ENCODE measurements at places on chromosomes 13 and 19.

DNA sequence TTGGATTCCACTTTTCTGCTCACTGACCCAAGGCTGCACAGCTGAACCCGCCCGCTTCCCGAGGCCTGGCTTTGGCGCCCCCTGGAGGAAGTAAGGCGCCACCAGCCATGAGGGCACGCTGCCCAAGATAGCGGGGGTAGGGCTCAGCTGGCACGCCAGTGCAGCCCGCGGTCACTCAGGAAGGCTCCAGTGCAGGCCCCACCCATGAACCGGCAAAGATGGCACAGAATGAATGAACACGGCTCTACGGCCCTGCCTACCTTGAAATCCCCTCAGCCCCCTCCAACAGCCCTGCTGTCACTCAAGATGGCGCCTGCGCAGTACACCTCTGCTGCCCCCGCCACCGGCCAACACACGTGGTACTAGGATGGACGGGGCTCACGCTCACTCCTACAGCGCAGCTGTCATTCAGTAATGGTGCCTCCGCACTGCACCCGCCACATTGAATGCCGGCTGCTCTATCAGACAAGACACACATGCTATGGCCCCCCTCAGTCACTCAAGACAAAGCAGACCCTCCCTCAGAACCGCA lies 3.0 kb downstream of the PEG3 start:
- no peaks in the 10 kb centered on the region for H3K27me3 ChIP-seq
- no peak for DNase-seq
- peak overlapping the region; percentile 62 for H3K4me3 ChIP-seq
- H3K27ac ChIP-seq, result peak overlapping the region; percentile 86
- peaks cover 27% of the 10 kb centered on the region for H3K4me1 ChIP-seq
- no peaks in the 10 kb centered on the region for H3K36me3 ChIP-seq

DNA sequence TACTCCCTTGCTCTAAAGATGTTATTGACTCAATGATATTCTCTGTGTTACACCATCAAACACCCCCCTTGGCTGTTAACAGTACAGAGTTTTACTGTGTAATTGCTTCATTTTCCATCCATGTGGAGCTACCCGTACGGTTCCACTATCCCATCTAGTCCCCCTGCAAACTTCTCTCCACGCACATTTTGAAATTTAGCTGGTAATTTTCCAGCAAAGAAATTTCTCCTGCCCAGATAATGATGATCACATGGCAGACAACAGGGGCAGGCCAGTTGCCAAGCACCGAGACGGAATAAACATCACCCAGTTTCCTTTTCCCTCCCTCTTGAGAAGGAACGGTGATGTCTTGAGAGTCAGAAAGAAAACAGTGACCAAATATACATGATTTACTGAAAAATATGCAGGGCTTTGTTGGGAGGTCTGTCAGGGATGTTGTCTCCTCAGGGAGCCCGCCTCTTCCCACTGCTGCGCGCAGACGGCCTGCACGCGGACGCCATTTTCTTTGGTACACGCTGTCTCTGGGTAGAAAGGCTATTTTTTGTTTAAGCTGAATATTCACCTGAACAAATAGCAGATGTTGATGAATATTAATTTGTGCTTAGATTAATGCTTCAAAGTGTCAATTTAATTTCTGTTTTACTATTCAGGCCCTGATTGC lies 109.9 kb downstream of the OLFM4 start:
- H3K36me3 ChIP-seq, result no peaks in the 10 kb centered on the region
- H3K27me3 ChIP-seq, result no peaks in the 10 kb centered on the region
- peaks cover 6% of the 10 kb centered on the region for H3K4me1 ChIP-seq
- H3K27ac ChIP-seq, result peak overlapping the region; percentile 57
- no peak for DNase-seq
- no peak overlapping the region for H3K4me3 ChIP-seq

- H3K36me3 ChIP-seq, result no peaks in the 10 kb centered on the region
- H3K4me1 ChIP-seq, result no peaks in the 10 kb centered on the region
- no peak for DNase-seq
- no peaks in the 10 kb centered on the region for H3K27me3 ChIP-seq
Measured at GRCh38 chr13:85254641-85255040, 544.6 kb downstream of the SLITRK6 start.

GRCh38 chr19:10027158-10027997 lies 14.1 kb downstream of the RDH8 start:
- DNase-seq, result peak; percentile 98
- no peaks in the 10 kb centered on the region for H3K36me3 ChIP-seq
- no peak overlapping the region for H3K27ac ChIP-seq
- peaks cover 7% of the 10 kb centered on the region for H3K4me1 ChIP-seq

DNA sequence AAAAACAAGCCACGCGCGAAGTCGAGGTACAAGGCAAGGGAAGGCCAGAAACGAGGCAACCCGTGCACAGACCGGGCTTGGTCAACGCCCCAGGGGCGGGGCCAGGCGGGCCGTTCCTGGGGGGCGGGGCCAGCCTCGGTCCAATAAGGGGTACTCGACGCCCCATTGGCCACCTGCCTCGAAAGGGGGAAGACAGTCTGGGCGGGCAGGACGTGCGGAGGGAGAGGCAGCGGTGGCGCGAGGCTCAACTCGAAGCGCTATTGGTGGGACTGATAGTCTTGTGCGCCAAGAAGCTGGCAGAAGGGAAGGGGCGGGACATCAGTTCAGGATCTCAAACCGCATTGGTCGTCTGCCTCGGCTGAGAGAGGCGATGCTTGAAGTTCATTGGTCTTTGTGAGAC lies at the start of gene LYPD4:
Gene LYPD4 (minus strand): TSS at position 83 of the 400 bp plus-strand sequence. CDS start 5,398 bp downstream, outside the sequence.
- DNase-seq, result no peak
- no peak within 1 kb of the TSS for H3K27ac ChIP-seq
- H3K4me1 ChIP-seq, result no peaks in the 10 kb centered on the region
- no peaks in the 10 kb centered on the region for H3K27me3 ChIP-seq
- H3K36me3 ChIP-seq, result no peaks in the 10 kb centered on the region

DNA sequence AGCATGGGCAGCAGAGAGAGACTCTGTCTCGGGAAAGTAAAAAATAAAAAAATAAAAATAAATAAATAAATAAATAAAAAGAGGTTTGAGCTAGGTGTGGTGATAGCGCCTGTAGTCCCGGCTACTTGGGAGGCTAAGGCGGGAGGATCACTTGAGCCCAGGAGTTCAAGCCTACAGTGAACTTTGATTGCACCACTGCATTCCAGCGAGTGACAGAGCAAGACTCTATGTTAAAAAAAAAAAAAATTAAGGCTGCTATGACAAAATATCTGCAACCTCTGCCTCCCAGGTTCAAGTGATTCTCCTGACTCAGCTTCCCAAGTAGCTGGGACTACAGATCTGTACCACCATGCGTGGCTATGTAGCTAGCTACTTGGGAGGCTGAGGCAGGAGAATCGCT lies 3.2 kb upstream of the DENND1C start:
- no peaks in the 10 kb centered on the region for H3K36me3 ChIP-seq
- H3K27me3 ChIP-seq, result peaks cover 56% of the 10 kb centered on the region
- DNase-seq, result no peak
- H3K4me3 ChIP-seq, result no peak overlapping the region

DNA sequence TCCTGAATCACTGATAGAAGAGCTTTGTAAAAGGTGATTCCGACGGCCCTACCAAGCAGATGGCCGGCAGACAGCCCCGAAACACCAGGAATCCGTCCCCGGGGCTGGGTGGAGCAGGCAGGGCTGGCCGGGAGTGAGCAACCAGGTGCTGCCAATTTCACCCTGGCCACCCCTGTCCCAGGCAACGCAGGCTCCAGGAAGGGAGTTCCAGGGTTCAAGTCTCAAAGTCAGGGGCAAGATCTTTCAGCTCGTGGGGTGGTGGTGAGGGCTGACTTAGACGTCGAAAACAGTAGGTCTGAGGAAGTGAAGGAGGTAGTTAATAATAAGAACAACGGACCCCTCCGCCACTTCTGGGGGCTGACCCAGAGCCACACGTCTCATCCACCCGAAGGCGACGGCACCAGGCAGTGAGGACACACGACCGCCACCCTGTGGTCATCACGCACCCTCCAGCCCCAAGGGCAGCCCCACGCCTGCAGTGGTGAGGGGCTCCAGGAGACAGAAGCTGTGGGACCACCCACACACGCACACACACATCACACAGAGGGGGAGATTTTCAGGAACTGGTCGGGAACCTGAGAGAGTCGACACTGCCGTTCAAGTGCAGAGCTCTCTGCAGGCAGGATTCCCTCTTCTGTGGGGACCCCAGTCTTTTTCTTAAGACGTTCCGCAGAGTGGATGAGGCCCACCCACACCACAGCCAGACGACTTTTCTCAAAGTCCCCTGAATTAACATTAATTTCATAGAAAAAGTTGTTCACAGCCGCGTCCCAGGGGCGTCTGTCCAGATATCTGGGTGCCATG lies 67.2 kb downstream of the SPACA7 start:
- no peaks in the 10 kb centered on the region for H3K36me3 ChIP-seq
- no peaks in the 10 kb centered on the region for H3K4me1 ChIP-seq
- peak; percentile 77 for DNase-seq
- no peak overlapping the region for H3K27ac ChIP-seq
- no peaks in the 10 kb centered on the region for H3K27me3 ChIP-seq

GRCh38 chr13:24619282-24619681 lies 60.9 kb upstream of the ATP12A start:
- no peak overlapping the region for H3K27ac ChIP-seq
- no peaks in the 10 kb centered on the region for H3K36me3 ChIP-seq
- no peak overlapping the region for H3K4me3 ChIP-seq
- H3K27me3 ChIP-seq, result no peaks in the 10 kb centered on the region

DNA sequence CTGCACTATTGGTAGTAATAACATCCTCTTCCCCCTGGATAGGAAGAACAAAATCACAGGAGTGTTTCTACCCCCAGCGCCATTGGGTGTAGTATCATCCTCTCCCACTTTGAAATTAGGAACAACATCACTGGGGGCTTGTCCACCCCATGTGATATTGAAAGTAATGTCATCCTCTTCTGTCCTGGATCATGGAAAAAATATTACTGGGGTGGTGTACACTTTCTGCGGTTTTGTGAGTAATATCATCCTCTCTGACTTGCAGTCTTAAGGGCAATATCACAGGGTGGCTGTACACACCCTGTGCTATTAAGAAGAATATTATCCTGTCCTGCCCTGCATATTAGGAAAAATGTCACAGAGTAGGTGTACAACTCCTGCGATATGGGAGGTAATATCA lies 4.9 kb upstream of the RGCC start:
- H3K4me3 ChIP-seq, result no peak overlapping the region
- peaks cover 18% of the 10 kb centered on the region for H3K27me3 ChIP-seq
- H3K4me1 ChIP-seq, result peaks cover 10% of the 10 kb centered on the region
- H3K27ac ChIP-seq, result no peak overlapping the region

GRCh38 chr19:15141143-15141542 lies 33.9 kb downstream of the SYDE1 start:
- H3K36me3 ChIP-seq, result no peaks in the 10 kb centered on the region
- DNase-seq, result no peak

GRCh38 chr19:53881482-53882390 lies at the start of gene PRKCG:
PRKCG (plus strand) TSS chr19:53882197; CDS start chr19:53882495, 298 bp downstream.
- no peaks in the 10 kb centered on the region for H3K36me3 ChIP-seq
- no peak for DNase-seq
- H3K4me1 ChIP-seq, result peaks cover 49% of the 10 kb centered on the region

- DNase-seq, result no peak
- no peak overlapping the region for H3K27ac ChIP-seq
- peaks cover 25% of the 10 kb centered on the region for H3K4me1 ChIP-seq
Measured at GRCh38 chr19:40576151-40576584, 505 bp upstream of the SHKBP1 start.

DNA sequence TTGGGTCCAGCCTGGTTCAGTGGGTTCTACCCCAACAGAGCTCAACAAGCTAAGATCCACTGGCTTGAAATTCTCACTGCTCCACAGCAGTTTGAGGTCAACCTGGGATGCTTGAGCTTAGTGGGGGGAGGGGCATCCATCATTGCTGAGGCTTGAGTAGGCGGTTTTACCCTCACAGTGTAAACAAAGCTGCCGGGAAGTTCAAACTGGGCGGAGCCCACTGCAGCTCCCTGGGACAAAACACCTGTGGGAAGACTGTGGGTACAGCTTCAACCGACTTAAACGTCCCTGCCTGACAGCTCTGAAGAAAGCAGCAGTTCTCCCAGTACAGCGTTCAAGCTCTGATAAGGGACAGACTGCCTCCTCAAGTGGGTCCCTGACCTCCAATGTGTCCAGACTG lies 1161.9 kb downstream of the UQCRFS1 start:
- peak; percentile 45 for DNase-seq
- H3K36me3 ChIP-seq, result no peaks in the 10 kb centered on the region
- no peaks in the 10 kb centered on the region for H3K27me3 ChIP-seq
- H3K27ac ChIP-seq, result no peak overlapping the region

DNA sequence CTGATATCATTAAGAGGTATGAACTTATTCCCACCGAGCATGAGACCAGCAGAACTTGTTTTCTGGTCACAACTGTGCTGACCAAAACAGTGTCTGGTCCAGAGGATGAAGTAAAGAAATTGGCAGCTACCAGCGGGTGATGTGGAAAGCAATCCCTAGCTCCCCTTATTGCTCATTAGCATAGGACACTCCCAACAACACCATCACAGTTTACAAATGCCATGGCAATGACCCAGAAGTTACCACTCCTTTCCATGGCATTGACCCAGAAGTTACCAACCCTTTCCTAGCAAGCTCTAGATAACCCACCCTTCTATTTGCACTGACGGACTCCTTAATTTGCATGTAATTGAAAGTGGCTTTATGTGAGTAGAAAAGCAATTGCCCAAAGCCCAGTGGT lies 1856.1 kb downstream of the OLFM4 start:
- no peaks in the 10 kb centered on the region for H3K36me3 ChIP-seq
- H3K27ac ChIP-seq, result no peak overlapping the region
- no peaks in the 10 kb centered on the region for H3K4me1 ChIP-seq
- no peak overlapping the region for H3K4me3 ChIP-seq
- DNase-seq, result no peak
- no peaks in the 10 kb centered on the region for H3K27me3 ChIP-seq

DNA sequence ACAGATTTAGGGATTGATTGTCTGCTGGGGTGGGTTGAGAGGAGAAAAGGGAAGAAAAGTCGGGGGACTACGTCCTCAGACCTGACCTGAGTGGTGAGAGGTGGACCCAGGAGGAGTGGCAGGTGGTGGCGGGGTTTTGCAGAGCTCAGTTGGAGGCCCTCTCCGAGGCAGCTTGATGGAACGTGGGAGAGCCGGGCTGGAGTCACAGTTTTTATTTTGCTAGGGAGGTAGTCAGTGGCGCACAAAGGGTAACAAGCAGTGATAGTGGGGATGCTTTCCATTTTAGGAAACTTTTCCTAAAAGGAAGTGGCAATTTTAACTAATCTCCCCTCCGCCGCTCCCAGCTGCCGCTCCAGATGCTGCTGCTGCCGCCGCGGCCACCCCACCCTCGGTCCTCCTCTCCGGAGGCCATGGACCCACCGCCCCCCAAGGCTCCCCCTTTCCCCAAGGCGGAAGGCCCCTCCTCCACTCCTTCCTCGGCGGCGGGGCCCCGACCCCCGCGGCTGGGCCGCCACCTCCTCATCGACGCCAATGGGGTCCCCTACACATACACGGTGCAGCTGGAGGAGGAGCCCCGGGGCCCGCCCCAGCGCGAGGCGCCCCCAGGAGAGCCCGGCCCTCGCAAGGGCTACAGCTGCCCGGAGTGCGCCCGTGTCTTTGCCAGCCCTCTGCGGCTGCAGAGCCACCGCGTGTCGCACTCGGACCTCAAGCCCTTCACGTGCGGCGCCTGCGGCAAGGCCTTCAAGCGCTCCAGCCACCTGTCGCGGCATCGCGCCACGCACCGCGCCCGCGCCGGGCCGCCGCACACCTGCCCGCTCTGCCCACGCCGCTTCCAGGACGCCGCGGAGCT lies 1.1 kb upstream of the ZNF581 start:
- H3K36me3 ChIP-seq, result peaks cover 28% of the 10 kb centered on the region
- peak overlapping the region; percentile 94 for H3K27ac ChIP-seq
- peak overlapping the region; percentile 85 for H3K4me3 ChIP-seq
- H3K4me1 ChIP-seq, result peaks cover 82% of the 10 kb centered on the region

- H3K4me1 ChIP-seq, result peaks cover 11% of the 10 kb centered on the region
- DNase-seq, result no peak
- H3K27me3 ChIP-seq, result no peaks in the 10 kb centered on the region
- no peak overlapping the region for H3K4me3 ChIP-seq
- H3K27ac ChIP-seq, result no peak overlapping the region
- H3K36me3 ChIP-seq, result peaks cover 55% of the 10 kb centered on the region
Measured at GRCh38 chr19:38878575-38879399, 712 bp upstream of the RINL start.

Data from esophagus muscularis mucosa (tissue), 4 donors.